ENCODE measurements at places on chromosomes 5 and 9. TPM values are rescaled to one million over a fixed set of nuclear protein-coding genes. Genes with fewer than 3 reads are reported as not detected.

- DNase-seq = no peak
These were observed 159.9 kb downstream of the OLFM1 start for GRCh38 chr9:135247227-135247930.

DNA sequence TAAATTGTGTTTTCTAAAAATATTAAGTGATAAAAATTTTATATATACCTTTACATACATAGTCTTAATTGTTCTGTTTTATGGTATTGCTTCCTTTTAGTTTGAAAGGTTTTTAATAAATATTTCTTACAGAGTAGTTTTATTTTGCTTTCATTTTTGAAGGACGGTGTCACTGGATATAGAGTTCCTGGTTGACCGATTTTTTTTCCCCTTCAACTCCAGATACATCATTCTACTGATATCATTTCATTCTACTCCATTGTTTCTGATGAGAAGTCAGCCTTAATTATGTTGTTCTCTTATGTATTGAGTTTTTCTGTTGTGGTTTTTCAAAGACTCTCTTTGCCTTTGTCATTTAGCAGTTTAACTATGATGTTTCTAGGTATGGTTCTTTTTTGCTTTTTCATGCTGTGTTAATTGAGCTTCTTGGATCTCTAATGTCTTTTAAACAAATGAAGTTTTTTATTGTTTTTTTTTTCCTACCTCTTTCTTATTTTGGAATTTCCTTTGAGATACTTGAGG, 30.4 kb downstream of the MTREX start:
- DNase-seq = no peak

GRCh38 chr5:2334719-2335118, 416.8 kb downstream of the IRX2 start:
- no peak for DNase-seq

GRCh38 chr9:68711281-68711680, 6.2 kb downstream of the PIP5K1B start:
- DNase-seq = no peak

Gene PRDM9
- not detected for total RNA-seq

DNA sequence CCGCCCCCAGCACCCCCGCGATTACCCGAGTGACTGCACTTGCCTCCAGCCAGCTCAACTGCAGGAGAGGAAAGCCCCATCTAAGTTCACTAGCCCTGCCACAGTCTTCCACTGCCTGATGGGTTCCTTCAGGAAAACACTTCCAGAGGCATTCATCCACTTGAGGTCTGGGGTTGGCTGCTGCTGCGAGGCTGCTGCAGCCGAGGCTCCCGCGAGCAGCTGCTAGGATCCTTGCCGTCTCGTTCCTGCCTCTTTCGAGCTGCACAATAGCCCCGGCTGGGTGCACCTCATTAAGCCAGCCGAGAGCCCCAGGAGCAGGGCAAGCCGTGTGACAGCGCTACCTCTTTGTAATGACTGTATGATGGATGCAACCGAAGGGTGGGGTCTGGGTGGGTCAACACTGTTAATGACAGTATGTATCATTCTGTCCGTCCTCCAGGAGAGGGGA, 24.2 kb upstream of the ELAVL2 start:
- DNase-seq = no peak

DNA sequence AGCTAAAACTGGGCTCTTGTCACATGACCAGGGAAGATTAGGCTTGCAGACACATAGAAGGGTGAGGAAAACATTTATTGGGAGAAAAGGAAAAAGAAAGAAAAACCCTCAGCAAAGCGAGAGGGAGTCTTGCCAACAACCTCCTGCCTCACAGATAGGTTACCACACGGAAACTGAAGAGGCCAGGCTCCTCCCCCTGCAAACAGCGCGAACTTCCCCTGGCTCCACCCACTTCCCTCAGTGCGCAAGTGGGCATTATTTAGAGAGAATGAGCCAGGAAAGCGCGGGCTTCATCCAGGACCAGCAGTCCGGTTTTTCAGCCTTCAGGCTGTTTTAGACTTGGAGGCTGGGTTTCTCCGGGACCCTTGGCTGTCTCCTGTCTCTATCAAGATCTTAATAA, 70.3 kb downstream of the STK32A start:
- DNase-seq = no peak

DNA sequence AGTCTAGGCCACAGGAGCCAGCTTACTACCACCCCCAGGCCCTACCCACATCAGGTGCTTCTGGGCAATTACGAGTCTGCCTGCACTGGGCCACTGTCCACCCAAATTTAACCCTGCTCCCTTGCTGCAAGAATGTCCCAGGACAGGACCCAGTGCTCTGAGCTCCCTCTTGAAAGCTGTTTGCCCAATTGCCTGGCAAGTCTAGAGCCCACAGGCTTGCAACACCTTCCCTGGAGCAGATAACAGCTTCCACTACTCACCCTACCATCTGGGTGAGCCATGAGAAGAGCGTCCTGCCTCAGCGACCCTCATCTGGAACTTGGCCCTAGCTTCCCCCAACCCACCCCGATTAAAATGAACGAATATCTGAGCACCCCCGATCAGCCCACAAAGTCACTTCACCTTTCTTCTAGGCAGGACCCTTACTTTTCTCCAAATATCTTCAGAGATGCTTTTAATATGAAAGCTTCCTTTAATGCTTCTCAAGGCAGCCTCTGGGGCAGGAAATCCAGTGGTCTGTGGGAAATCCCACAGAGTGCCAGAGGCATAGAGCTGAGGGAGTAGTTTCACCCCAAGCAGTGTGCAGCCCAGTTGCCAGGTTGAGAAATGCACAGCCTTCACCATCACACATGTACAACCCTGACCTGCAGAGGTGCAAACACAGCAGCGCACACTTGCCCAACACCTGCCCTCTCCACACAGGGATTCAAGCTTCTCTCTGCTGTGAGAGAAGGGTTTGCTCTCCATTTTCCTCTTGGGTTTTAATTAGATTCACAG, 10.6 kb downstream of the ACSL6 start:
- DNase-seq = no peak

GRCh38 chr9:5698810-5699556, 70.1 kb downstream of the RIC1 start:
- no peak for DNase-seq

Gene MARCOL
- total RNA-seq = not detected
